ENCODE measurements at places on chromosomes 12 and 14.

DNA sequence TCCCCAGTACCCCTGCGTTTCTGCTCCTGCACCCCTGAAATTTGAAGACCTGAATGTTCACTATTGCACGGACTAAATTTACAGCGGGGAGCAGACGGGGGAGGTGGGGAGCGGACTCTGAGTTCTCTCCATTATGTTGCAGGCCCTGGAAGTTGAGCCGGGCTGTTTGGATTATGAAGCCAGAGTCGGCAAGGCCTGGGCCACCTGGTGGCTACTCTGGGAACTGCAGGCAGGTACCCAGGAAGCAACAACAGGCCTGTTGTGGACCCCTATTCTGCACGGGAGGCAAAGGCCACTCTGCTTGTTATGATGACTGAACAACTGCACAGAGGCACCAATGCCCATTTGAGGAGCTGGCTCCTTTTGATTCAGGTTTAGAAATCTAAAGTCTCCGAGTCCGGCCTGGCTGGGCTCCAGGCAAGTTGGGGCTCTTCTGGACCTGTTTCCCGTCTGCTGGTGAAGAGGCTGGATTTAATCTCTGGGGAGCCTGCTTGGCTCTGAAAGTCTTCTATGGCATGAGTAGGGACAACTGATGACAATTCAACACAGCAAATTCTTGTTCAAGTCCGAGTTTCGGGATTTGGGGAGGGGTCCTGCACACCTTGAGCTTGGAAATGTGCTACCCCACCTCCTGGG is 34.1 kb upstream of the FAM181A start:
- DNase-seq = peak; percentile 68

GRCh38 chr14:33484264-33484663 is 466.6 kb downstream of the EGLN3 start:
- DNase-seq = no peak

DNA sequence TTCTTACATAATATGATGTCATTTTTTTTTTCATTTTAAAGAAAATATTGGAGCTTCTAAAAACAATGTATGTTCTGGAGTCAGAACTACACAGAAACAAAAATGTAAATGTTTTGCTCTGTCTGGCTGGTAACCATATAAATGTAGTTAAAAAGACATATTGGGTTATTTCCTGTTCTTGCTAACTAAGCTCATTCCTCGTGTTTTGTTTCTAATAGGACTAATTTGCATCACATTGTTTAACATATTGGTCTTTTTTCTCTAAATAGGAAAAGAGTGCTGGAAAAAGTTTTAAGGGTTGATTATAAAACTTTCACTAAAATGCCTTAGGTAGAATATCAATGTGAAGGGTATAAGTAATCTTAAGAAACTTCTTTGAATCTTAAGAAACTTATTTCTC is 221.3 kb downstream of the SLC6A15 start:
- no peak for DNase-seq

DNA sequence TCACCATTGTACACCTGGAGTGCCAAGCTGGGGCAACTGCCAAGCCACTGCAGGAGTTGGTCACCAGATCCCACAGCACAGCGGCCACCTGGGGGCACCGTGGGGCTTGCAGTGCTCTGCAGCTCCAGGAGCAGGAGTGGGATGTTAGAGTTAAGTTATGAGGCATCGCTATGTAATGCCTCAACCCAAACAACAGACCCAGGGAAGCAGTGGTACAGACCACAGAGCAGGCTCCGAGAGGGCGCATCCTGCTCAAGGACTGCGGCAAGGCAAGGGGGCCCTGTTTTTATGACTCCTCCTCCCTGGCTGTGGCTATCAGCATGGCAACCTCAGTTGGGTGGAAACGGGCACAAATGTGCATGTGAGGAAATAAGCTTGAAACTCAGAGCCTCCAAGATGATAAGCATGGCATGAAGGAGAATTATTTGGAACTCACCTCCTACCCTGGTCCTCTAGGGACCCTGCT is 63.1 kb downstream of the ARL6IP4 start:
- DNase-seq = no peak

DNA sequence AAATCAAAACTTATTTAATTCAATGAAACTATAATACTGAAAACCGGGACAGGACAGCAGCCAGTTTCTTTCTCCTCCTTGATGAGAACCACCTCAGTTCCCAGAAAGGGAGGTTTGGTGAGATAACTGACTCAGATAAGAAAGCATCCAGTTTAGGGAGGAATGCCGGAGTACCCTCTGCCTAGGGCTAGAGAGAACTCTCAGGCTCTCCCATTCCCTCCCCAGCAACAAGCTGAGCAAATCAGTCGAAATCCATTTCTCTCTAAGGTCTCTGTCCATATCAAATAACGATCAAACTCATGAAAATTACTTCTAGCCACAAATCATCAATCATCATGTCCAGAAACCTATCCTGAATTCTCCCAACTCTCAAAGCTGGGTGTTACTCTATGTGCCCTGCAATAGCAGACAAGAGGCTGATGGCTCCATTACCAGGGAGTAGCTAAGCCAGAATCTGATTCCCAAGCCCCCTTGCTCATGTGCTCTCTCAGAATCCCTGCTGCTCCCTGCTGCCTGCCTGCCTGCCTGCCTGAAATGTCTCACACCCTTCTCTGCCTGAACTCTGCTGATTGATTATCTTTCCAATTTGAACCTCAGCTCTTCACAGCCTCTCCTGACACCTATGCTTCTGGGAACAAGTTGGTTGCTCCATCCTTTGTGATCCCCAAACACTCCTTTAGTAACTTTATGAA is 49.4 kb downstream of the SLC25A47 start:
- no peak for DNase-seq

DNA sequence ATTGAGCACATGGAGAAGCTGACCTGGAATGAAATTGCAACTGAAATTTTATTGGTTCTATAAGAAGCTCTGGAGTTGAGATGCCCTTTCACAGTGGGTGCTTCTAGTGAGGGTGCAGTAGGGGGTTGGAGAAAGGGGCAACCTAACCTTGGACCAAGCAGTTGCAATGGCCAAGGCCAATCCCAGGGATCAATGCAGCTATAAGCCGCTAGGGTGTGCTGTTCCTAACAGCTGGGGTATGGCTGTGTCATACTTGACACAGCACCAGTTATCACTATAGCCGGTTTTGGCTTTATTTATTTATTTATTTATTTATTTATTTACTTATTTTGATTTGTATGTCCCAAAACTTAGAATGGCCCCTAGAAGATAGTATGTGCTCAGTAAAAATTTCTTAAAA is 505.9 kb downstream of the FLRT2 start:
- no peak for DNase-seq

Measured in D721Med (cell line).